Frontal cortex (tissue), 4 donors: ENCODE measurements at places on chromosomes 2 and 18.

DNA sequence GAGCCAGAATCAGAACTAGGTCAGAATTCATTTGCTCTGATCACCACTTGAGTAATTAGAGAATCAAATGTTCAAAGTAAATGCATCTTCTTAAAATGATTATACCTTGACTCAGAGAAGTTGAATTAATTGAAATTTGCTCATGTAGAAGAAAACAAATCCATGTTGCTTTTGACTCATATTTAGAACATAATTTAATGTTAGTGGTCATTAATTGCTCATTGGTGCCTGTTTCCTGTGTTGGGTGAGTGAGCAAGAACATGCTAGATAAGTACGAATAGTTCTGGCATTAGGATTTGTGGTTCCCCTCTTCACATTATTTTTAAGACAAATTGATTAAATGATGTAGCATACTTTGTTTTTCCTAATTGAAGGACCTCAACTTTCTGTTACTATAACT is 19.0 kb downstream of the ACVR2A start:
- no peak for DNase-seq

DNA sequence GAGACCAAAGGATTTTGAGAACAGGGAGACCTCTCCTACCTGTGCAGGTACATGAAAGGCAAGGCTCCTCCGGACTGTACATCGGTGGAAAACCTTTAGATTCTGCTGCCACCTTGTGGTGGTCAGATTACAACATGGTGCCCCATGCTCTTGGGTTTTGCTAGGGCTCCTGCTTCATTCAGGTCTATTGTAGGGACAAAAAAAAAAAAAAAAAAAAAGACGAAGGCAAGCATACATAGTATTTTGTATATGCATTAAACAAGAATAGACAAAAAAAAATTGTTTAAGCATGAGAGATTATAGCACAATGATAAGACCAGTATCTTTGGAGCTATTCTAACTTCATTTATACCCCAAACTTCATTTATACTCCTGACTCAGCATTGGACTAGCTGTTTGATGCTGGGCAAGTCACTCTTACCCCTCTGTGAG is 27.4 kb upstream of the SPR start:
- peak; percentile 42 for DNase-seq

- no peak for DNase-seq
These were observed 100.2 kb upstream of the ARL5A start for GRCh38 chr2:151928380-151928779.

DNA sequence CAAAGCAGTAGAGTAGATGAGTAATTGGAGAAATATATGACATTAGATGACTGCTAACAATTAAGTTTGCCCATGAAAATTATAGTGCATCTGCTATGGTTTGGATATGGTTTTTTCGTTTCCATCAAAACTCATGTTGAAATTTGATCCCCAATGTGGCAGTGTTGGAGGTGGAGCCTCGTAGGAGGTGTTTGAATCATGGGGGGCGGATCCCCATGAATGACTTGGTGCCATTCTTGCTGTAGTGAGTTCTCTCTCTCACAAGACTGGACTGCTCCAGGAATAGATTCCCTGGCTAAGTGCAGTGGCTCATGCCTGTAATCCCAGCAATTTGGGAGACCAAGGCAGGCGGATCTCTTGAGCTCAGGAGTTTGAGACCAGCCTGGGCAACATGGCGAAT is 9.7 kb upstream of the CUL3 start:
- no peak for DNase-seq

DNA sequence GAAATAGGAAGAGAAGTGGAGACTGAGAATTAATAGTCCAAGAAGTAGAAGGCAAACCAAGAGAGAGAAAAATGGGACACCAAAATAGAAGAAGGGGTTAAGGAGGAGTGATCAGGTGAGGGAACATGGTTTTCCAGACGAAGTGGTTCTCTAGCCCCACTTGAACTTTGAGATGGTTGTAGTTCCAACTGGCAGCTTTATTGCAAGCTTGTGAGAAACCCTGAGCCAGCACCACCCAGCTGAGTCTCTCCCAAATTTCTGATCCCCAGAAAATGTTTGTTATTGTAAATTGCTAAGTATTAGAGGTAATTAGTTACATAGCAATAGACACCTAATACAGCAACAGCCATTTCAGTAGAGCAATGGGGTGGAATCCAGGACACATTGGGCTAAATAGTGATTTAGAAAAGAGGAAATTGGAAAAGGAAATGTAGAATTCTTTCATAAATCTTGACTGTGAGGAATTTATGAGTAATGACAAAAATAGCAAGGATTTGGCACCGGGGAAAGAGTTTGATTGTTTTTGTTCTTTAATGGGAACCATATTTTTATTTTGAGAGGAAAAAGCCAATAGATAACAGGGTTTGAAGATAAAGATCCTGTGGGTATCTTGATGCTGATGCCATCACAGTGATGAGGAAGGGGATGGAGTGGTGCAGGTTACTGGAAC is 62.1 kb upstream of the XDH start:
- no peak for DNase-seq

GRCh38 chr2:197165020-197165419 is 145.6 kb downstream of the ANKRD44 start:
- no peak for DNase-seq

DNA sequence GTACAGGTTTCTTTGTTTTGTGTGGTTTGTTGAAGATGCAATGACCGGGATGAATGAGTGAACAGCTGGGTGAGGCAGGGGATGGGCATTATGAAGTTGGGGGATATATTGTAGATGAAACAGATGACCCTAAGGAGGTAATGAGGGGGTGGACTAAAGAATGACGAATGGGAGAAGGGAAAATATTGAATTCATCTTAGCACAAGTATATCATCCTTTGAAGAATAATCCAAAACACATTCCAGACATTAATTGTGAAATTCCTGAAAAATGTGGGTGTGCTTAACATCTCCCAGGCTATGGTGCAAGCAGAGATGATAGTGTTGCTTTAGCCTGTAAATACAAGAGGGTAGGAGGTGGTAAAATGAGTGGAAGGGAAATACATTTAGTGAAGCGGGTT is 5.8 kb downstream of the CRIM1 start:
- no peak for DNase-seq

GRCh38 chr2:202064881-202065230 is 8.2 kb upstream of the KIAA2012 start:
- no peak for DNase-seq

DNA sequence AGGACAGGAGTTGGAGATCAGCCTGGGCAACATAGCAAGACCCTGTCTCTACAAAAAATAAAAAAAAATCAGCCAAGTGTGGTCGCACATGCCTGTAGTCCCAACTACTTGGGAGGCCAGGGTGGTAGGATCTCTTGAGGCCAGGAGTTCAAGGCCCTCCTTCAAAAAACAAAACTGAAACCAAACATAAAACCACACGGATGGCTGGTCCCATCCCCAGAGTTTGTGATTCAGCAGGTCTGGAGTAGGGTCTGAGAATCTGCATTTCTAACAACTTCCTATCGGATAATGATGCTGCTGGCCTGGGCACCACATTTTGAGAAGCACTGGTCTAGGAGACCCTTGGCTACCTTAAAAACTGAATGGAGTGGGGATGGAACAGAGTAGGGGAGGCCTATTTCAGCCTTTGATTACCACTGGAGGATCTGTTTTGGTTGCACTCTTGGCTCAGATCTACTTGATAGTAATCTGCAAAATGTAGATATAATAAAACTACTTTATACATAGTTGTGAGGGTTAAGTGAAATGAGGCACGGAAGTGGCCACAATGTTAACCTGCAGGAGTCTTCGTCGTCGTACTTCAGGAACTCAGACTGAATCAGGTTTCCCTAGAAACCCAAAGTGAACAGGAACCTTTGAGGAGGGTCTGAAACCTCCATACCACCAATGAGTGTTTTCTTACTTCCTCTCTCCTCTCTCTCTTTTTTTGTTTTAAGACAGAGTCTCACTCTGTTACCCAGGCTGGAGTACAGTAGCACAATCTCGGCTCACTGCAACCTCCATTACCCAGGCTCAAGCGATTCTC is 25.5 kb upstream of the NFE2L2 start:
- no peak for DNase-seq

GRCh38 chr2:149562324-149562723 is 25.3 kb downstream of the MMADHC start:
- DNase-seq: no peak

DNA sequence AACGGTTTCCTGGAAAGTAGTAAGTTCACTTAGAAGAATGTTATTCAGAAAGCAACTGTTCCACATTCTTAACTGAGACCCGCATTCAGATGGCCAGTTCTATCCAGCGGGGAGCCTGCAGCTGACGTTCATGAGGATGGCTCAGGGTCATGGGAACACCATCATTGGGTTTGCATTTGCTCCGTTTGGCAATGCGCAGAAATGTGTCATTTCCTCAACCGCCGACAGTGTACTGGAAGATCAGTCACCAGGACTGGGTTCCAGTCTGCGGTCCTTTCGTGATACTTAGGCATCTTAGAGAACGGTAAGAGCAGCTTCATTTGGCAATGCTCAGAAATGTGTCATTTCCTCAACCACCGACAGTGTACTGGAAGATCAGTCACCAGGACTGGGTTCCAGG is 104.0 kb downstream of the DNER start:
- DNase-seq: no peak

DNA sequence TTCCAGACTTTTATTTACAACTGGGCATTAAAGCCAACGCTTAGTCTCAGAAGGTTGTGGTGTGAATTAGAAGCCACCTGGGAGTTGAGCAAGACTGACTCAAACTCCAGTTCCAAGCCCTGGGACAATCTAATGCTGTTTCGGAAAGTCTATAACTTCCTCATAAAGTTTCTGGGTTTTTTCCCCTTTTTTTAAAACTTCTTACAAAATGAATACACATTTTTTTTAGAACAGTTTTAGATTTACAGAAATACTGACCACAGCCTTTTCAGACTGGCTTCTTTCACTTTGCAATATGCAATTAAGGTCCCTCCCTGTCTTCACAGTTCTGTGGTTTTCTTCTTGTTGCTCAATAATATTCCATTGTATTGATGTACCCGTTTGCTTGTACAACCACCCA is 115.9 kb upstream of the TWIST2 start:
- DNase-seq: no peak

GRCh38 chr2:1440581-1440980 is 27.3 kb downstream of the TPO start:
- DNase-seq: no peak

DNA sequence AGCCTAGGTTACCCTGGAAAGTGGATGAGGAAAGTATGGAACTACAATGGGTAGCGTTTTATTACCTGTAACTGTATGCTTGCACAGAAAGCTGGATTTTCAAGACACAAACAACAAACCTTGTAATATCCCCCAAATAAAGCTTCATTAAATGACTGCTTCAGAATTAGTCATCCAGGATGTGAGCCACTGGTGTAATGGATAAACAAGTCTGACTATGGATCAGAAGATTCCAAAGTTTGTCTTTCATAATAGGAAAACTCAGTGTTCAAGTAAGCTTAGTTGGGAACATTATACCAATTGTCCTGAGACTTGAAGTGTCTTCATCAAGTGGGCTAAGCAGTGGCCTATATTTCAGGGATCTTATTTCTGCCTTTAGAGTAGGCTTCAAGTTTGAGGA is 518.8 kb downstream of the LRP1B start:
- DNase-seq: no peak

GRCh38 chr2:218860950-218861381 is 1.4 kb downstream of the WNT6 start:
- DNase-seq: no peak

- DNase-seq: no peak
These were observed 15.9 kb downstream of the TMEM18 start for GRCh38 chr2:661360-661635.

- no peak for DNase-seq
These were observed 63.5 kb downstream of the ZDBF2 start for GRCh38 chr2:206337956-206338355.

DNA sequence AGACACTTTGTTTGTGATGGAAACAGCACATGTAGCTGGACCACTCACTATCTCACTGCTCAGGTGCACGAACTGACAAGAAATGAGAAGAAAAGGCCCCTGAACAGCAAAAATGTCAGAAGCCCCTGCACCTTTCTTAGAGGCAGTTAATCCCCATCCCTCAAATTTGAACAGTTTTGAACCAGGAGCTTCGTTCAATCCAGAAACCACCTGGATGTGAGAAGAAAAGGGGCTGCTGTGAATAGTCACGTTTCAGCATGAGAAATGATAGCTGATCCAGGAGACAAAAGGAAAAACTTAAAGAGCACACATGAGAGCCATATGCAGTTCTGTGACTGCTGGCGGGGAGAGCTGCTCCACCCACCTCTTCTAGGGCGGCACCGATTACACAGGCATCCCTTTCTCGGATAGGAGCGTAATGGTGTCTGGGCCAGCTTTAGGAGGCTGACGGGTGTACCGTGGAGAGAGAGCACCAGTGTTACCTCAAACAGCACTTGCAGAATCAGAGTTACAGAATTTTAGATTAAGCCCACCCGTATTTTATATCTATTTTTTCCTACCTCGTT is 117.0 kb upstream of the EML6 start:
- no peak for DNase-seq

DNA sequence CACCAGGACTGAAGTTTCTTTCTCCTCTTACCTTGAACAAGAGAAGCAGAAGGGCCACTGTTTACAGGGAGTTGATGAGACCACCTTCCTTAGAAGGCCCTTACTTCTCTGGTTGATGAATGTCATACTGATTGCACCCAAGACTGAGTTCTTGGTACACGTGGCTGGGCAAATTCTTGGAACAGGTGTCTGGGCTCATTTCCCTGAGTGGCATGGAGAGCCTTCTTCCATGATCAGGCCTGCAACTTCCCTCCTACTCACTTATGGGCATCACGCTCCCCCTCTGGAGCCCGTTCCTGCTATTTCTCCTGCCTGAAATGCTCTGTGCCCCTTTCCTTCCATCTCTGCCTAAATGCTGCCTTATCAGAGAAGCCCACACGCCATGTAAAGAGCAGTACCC is 110.3 kb downstream of the PTPRM start:
- DNase-seq: no peak

GRCh38 chr2:152445791-152446201 is 110.8 kb downstream of the FMNL2 start:
- DNase-seq: no peak

- DNase-seq: no peak
These were observed 749.2 kb downstream of the ADCYAP1 start for GRCh38 chr18:1653873-1654272.

DNA sequence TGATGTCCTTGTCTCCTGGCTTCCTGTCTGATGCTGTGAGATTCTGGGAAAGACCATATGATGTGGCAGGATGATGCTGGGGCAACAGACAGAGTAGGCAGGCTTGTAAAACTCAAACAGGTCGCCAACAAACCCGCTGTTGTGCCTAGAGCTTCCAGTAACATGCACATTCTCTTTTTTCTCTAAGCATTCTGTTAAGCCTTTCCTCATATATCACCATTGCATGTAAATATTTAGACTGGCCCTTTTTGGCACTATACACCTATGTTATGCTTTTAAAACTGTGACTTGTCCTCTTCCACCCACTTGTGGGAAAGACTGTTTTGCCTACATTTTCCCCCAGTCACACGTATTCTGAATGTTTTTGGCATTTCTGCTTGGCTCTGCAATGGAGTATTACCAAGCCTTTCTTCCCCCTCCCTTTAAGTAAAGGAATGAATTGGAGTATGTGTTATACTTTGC is 250.4 kb upstream of the TANK start:
- DNase-seq: no peak

GRCh38 chr18:68969027-68969426 is 171.1 kb downstream of the CCDC102B start:
- DNase-seq: no peak

- DNase-seq: no peak
These were observed 5.3 kb downstream of the RNU2-63P start for GRCh38 chr2:88011011-88011410.
